NCI-H748 treated with DMSO at 0.1 percent for 48 hours (cell line): ENCODE measurements at places on chromosomes 12 and 14.
A peak's percentile ranks its signal among the peaks of the same experiment; 100 is the strongest.

- DNase-seq, result peak; percentile 31
Observed at GRCh38 chr14:88613552-88614010, 50.7 kb downstream of the ZC3H14 start.

GRCh38 chr12:93098077-93098476 lies 169.0 kb upstream of the EEA1 start:
- DNase-seq, result peak; percentile 43

- DNase-seq, result no peak
Observed at GRCh38 chr14:79856381-79856780, 354.9 kb downstream of the DIO2 start.

DNA sequence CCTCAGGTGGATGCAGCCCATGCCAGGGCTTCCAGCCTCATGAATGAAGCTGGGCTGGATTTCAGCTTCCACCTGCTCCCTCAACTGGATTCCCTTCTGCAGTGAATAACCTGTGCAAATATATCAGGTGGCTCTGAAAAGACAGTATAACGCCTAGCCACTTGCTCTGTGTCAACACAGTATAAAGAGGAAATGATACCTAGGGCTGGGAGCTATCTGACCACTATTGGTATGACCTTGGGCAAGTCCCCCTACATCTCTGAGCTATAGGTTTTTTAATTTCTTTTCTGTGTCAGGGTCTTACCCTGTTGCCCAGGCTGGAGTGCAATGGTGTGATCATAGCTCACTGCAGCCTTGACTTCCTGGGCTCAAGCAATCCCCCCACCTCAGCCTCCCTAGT lies 19.8 kb downstream of the ISM2 start:
- DNase-seq, result no peak

DNA sequence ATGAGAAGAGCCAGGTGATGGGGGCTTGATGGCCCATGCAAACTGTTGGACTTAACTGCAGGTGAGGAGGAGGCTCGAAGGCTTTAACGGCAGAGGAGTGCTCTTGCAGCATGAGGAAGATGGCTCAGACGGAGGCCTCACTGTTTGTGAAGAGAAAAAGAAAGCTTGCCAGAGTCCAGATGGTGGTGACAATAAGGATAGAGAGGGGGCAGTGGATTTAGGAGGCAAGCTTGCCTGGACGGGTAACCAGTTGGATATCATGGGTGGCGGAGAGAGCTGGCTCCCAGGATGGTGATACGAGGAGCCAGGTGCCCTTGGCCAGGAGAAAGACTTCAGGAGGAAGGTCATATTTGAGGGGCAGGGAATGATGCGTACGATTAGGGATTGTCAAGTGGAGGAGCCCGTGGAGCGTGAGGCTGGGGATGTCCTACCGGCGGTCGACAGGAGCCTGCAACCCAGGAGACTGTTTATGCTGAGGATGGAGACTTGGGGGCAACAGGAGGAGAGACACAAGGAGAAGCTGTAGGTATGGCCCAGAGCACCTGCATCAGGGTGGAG lies 71.8 kb downstream of the CACNA1C start:
- DNase-seq, result no peak

GRCh38 chr12:48285751-48286650 lies 64.7 kb downstream of the ZNF641 start:
- DNase-seq, result no peak

DNA sequence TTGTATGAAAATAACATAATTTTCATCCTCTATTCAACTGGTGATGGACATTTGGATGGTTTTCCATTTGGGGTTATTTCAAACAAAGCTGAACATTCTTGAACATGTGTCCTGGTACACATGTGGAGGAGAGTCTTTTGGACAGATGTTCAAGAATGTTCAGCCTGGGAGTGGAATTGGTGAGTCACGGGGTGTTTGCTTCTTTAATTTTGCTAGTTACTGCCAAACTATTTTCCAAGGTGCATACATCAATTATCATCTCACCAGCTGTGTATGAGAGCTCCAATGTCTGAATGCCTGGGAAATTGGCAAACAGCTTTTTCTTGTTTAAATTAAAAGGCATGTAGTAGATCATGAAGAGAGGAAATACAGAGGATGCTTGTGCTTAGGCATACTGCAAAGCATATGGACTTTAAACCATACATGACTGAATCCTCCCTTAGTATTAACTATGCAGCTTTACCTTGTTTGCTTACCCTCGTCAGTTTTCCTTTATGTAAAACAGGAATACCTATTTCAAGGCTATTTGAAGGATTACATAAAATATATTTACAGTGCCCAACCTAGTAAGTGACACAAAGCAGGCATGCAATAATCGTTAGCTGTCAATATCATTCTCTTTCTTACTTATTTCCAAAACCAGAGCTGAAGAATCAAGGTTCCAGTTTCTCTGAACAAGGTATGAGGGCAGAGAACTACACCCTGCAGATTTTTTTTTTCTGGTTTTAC lies 152.1 kb downstream of the ITPR2 start:
- DNase-seq, result no peak

GRCh38 chr12:98405805-98406366 lies 109.5 kb upstream of the TMPO start:
- DNase-seq, result no peak

DNA sequence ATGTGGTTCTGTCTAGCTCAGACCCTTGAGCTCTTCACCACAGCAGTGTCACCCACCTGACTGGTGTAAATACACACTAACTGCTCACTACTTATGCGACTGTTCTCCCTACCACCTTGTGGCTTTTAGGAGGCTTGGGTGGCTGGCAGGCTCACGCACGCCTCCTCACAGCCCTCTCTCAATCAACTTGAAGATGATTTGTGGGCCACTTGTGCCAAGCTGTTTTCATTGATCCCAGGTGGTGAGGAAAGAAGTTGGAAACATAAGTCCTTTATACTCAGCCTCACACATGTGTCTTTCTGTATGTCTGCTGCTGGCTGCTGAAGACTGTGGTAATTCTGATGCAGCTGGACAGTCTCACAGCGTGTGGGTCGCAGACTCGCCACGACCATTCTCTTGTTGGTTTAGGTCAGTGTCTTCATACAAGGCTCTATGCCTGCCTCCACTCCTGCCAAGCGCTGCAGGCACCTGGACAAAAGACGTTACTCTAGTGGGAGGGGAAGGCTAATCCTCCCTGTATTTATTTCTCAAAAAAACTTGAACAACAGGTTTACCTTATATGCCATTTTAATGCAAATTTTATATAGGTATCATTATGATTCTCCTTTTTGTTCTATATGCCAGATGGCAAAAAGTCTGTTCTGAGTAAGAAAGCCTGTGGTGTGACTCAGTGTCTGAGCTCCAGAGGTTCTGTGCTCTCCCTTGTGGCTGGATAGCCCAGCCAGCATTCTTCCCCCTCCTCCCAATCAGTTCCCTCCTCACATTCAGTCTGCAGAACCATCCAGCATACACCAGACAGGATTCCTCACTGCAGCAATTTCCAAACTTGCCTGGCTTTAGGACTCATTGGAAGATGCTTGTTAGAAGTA lies 115.6 kb downstream of the DIP2B start:
- peak; percentile 33 for DNase-seq

DNA sequence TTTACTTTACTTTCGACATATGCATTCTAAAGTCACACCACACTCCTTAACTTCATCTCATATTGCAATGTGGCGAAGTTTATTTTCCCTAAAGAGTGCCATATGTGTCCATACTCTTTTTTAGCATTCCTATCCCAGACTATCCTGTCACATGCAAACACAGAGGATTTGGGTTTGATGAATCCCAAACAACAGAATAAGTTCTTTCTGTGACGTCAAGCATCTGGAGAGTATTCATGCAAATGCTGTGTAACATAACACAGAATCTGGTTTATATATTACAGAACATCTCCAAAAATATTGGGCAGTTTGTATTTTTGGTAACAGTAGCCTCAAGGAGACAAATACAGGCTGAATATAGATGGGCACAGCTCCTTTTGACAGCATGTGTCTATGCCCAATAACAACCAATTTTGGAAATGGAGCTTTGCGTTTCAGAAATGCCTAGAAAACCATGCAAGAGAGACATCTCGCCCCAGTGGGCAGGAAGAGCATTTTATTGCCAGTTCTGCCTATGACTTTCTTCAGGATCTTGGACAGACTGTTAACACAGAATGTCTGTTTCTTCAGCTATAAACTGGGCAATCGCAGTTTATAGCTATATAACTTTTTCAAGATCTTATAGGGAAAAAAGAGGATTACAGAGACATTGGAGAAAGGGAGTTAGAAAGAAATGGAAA lies 190.8 kb downstream of the ADAMTS20 start:
- no peak for DNase-seq

DNA sequence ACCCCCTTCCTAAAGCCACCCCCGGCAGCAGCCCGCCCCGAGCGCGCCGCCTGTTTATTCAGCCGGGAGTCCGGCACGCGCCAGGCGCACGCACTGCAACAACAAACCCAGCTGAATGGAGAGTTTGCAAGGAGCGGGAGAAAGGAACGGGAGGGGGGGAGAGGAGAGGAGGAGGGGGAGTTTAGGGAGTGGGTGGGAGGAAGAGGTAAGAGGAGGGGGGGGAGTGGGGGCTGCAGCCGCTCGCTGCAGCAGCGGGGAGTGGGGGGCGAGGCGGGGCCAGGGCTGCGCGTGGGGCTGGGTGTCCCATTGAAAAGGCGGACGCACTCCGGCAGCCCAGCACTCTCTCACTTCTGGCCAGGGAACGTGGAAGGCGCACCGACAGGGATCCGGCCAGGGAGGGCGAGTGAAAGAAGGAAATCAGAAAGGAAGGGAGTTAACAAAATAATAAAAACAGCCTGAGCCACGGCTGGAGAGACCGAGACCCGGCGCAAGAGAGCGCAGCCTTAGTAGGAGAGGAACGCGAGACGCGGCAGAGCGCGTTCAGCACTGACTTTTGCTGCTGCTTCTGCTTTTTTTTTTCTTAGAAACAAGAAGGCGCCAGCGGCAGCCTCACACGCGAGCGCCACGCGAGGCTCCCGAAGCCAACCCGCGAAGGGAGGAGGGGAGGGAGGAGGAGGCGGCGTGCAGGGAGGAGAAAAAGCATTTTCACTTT lies at the start of gene ASCL1:
ASCL1 (plus strand) TSS at position 336 of the 712 bp plus-strand sequence. CDS start 571 bp downstream, outside the sequence.
- peak; percentile 97 for DNase-seq

- DNase-seq, result no peak
Observed at GRCh38 chr14:56902385-56902784, 92.1 kb upstream of the OTX2 start.

DNA sequence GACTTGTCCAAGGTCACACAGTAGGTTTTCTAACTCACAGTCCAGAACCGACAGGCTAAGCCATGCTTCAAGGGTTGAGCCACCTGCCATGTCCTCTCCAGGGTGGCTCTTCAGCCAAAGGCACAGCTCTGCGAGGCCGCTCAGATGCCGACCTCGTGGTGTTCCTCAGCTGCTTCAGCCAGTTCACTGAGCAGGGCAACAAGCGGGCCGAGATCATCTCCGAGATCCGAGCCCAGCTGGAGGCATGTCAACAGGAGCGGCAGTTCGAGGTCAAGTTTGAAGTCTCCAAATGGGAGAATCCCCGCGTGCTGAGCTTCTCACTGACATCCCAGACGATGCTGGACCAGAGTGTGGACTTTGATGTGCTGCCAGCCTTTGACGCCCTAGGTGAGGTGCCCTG lies 12.7 kb upstream of the OAS2 start:
- DNase-seq, result no peak
